Left kidney (tissue), 8 donors: ENCODE measurements at places on chromosomes 3 and 15. TPM values are rescaled to one million over a fixed set of nuclear protein-coding genes. Genes with fewer than 3 reads are reported as not detected.

RYK gene
- polyA plus RNA-seq, result 118 TPM

DNA sequence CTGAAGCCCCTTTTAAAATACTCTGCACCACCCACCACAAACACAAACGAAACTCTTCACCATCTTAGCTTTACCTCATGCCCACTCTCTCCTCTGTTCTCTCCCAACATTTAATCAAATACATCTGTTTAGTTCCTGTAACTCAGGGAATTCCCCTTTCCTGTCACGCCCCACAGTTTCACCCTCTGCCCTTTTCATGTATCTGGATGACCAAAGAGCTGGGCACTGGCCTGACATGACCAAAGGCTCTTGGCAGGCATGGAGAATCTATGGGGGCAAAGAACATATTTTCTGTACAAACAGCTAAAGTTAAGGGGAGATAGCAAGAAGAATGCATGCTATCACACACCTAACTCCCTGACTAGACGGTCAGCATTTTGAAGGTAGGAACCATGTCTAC lies 270.0 kb downstream of the TBL1XR1 start:
- no peak for DNase-seq

DNA sequence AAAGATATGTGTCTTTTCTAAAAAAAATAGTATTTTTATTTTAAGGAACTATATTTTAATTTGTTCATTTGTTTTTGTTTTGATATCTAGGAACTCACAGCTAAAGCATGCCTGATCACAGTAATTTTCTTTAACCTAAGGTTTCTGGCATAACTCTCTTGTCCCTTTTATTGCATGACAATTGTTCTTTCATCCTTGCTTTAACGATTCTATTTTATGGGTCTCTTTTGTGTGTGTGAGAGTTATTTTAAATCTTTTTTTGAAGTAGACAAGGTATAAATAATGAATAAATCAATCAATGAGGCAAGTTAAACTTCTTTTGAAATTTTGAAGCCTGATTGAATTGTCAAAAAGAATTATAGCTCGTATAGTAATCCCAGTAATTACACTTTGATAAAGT lies 747.8 kb upstream of the GOLIM4 start:
- no peak for DNase-seq

DNA sequence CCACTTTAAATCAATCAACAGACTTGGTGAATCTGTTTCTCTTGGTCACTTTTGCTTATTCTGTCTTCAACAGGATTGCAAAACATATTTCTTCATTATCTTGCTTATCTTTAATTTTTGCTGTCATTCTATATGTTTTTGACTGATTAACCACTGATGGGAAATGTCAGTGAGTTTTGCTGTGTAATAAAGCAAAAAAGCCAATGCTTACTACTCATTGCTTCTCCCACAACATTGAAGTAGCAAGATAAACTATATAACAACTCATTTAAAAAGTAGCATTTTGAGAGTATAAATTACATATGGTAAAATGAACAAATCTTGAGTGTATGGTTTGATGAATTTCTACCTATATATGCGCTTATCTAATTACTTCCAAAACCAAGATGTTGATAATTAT lies 892 bp downstream of the CD200R1L start:
- DNase-seq, result no peak

A4GNT gene
- polyA plus RNA-seq, result 1.8 TPM

DNA sequence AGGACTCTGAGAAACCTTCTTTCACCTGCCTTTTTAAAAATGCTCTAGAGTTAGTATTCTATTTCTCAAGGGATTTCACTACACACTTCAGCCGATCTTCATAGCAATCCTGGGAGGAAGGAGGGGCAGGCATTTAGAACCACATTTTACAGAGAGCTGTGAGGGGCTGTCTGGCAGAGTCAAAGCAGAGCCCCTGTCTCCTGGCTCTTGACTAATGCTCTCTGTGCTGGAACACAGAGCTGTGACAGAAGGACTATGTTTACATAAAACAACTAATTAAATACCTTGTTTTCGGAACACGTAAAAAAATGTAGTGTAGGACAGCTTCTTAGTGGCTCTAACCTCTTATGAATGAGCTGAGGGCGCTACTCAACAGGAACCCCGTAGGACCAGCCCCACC lies 7.6 kb upstream of the SPTBN5 start:
- DNase-seq, result no peak

DNA sequence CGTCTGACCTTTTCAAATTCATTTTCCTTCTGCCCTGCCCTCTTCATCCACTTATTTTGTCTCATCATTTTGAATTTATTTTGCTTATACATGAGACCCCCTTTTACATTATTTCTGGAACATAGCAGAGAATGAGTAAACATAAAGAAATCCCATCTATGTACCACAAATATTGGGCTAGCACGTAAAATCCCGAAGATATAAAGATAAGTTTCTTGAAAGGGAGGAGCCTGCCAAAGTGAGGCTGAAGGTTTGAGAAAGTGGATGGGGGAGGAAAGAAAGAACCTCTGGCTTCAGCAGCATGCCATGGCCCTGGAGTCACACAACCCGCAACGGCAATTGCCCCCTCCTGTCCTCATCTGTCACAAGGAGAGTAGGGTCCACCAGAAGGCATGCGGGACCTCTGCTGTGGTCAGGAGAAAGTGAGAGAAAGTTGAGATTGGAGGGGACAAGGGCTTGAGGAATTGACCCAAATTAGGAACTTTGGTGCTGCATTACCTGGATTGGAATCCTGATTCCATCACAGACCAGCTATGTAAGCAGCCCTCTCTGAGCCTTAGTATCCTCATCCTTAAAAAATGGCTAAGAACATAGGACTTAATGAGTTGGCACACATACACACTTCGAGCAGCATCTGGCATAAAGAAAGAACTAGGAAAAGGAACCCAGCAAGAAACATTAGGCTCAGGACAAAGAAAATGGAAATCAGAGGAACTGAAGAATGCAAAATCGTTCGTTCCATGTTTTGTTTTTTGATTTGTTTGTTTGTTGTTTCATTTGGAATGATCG lies 53.7 kb upstream of the GYG1 start:
- no peak for DNase-seq

- no peak for DNase-seq
Measured at GRCh38 chr3:21169948-21170347, 581.1 kb downstream of the ZNF385D start.

DNA sequence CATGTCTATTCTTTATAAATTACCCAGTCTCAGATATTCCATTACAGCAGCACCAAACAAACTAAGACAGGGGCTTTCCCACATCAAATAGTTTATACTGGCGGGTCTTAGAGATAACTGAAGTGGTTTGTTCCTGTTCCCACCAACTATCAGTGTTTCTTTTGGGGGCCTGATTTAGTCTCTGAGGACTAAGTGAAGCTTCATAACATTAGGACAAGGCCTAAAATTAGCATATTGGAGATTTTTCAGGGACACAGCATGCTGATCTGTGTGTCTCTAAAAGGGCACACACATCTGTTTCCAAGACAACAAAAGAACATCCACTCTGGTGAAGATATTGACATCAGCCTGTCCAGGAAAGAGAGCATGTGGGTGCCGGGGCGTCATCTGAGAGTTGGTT lies 72.6 kb upstream of the SEMA6D start:
- no peak for DNase-seq

GLDN gene
- 0.28 TPM for polyA plus RNA-seq

- no peak for DNase-seq
Measured at GRCh38 chr3:143700431-143700975, 147.8 kb downstream of the SLC9A9 start.

- DNase-seq, result no peak
Measured at GRCh38 chr3:27349832-27350231, 19.4 kb downstream of the NEK10 start.

DNA sequence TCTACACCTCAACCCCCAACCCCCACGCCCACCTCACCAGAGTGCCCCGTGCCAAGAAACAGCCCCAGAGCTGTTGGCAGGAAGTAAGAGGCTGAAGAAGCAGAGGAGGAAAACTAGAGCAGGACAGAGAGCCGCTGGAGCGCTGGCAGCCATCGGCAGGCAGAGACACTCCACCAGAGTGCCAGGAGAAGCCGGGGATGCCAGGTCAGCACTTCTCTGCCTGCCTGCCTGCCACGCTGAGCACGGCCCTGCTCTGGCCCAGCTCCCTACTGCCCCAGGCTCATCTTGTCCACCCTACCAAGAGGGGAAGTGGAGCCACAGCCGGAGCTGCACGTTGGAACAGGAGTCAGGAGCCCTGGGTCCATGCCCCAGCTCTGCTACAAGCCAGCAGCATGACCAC lies 29.7 kb downstream of the CACNA2D2 start:
- DNase-seq, result no peak

DNA sequence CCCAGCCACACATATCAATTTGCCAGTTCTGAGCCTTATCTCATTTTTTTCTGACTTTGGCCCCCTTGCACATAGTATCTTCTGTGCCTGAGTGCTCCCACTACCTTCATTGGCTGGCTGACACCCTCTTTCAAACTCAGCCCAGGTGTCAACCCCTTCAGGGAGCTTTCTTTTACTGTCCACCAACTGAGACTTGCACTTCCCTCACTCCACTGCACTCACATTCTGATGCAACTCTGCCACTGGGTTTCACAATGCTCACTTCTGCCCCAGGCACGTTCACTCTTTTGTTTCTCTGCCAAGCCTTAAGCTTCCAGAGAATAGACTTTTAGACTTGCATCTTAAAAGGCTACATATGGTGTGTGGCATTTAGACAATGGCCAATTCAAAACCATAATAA lies 101.5 kb upstream of the CBLB start:
- DNase-seq, result no peak

ANAPC13 gene
- 136 TPM for polyA plus RNA-seq

DNA sequence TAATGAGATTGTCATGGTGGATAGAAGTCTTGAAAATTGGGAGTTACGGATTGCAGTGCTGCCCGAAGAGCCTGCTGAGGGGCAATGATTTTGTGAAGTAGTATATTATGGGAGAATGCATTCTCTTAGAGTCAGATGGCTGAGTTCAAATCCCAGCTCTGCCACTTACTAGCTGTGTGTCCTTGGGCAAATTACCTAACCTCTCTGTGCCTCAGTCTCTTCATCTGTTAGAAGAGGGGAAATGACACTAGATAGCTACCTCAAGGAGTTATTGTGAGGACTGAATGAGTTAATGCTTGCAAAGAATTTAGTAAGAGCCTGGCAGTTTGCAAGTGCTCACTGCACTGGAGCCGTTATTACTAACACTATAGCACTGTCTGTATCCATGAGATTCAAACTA lies 15.4 kb downstream of the FGD5 start:
- no peak for DNase-seq

GRCh38 chr3:186895406-186895805 lies 34.9 kb upstream of the ST6GAL1 start:
- no peak for DNase-seq

- no peak for DNase-seq
Measured at GRCh38 chr15:46872286-46872980, 844.9 kb upstream of the SEMA6D start.

GRCh38 chr15:93247466-93248121 lies 158.6 kb upstream of the RGMA start:
- no peak for DNase-seq

GOLGA8Q gene
- 2.5 TPM for polyA plus RNA-seq

- DNase-seq, result no peak
Measured at GRCh38 chr15:65902373-65902772, 33.1 kb downstream of the RAB11A start.

- DNase-seq, result no peak
Measured at GRCh38 chr3:89527736-89528305, 420.4 kb downstream of the EPHA3 start.

ACKR2 gene
- polyA plus RNA-seq, result 2.7 TPM

DNA sequence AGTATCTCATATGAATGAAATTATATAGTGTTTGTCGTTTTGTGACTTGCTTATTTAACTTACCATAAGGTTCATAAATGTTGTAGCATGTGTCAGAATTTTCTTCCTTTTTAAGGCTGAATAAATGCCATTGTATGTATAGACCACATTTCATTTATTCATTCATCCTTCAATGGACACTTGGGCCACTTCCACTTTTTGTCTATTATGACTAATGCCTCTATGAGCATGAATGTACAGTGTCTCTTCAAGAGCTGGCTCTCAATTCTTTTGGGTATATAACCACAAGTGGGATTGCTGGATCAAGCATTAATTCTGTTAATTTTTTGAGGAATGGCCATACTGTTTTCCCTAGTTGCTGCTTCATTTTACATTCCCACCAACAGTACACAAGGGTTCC lies 156.1 kb downstream of the VPS8 start:
- no peak for DNase-seq

GOLGA8G gene
- 0.08 TPM for polyA plus RNA-seq
